Activated CD8-positive, alpha-beta memory T cell treated with anti-CD3 and anti-CD28 coated beads for 1 hour (primary cell): ENCODE measurements at places on chromosomes 4 and X.

DNA sequence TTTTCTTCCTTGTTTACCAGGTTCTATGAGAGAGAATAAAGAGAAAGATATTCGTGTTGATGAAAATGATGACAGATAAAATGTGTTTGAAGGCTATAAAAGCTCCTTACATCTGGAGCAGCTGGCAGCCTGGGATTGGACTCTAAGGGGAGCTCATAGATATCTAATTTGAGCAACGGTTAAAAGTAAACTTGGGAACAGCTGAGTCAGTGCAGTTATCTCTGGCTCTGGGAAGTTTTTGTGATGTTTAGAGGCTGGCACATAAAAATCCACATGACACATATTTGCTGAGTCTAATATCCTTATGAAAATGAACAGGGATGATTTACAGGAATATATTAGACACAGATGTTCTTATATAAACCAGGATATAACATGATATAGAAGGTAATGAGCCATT lies 331.8 kb upstream of the TENM3 start:
- DNase-seq = no peak

DNA sequence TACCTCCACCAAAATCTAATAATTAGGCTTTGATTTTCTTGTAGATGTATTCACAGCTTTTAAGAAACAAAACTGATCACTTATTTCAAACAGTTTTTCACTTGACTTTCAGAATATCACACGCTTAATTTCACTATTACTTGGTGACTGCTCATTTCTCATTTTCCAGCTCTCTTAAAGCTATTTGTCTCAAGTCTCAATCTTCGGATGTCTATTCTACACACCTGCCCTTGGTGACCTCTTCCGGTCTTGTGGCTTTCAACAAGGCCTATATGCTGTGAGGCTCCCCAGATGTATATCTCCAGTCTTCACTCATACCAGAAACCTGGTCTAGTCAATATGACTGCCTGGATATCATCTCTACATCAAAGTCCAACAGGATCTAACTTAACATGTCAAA lies 34.9 kb upstream of the ANXA10 start:
- no peak for DNase-seq

DNA sequence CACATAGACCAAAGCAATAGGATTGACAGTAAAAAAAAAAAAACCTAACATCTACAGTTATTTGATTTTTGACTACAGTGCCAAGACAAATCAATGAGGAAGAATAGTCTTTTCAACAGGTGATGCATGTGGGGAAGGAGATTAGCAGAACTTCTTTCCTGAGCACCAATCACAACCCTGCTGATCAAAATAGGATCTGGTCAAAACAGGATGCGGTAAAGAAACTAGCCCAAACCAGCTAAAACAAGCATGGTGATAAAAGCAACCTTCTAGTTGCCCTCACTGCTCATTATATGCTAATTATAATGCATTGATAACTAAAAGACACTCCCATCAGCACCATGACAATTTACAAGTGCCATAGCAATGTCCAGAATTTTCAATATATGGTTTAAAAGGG lies 667.5 kb downstream of the GRXCR1 start:
- no peak for DNase-seq

DNA sequence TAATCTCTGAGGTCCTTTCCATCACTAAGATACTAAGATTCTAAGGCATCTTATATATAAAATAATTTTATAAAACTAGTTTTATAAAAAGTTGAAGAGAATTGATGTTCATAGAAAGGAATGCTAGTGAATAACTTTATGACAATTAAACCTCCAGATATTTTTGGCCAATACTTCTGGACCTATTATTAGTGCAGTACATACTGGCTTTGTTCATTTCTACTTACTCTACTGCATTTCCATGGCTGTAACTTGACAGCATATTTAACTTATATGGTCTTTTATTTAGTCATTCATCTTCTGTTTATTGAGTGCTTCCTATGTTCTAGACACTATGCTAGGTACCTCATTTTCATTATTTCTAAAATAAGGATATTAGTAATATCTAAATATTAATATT lies 6.8 kb upstream of the USP53 start:
- DNase-seq = no peak

DNA sequence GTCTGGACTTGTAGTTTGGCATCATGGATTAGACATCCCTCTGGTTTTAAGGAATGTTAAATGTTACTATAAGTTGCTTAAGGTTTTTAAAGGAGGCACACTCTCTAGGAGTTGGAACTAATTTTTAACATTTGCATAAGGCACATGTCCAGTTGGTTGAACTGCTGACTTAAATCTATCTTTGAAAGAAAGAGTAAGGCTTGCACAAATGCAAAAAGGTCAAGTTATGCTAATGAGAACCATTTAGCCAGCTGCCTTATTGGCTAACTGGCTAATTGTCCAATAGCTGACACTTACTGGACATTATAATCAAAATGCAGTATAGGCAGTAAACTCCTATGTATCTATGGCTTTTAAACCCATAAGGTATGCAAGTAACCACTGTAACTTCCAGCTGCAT lies 206.1 kb upstream of the TTC29 start:
- DNase-seq = no peak

DNA sequence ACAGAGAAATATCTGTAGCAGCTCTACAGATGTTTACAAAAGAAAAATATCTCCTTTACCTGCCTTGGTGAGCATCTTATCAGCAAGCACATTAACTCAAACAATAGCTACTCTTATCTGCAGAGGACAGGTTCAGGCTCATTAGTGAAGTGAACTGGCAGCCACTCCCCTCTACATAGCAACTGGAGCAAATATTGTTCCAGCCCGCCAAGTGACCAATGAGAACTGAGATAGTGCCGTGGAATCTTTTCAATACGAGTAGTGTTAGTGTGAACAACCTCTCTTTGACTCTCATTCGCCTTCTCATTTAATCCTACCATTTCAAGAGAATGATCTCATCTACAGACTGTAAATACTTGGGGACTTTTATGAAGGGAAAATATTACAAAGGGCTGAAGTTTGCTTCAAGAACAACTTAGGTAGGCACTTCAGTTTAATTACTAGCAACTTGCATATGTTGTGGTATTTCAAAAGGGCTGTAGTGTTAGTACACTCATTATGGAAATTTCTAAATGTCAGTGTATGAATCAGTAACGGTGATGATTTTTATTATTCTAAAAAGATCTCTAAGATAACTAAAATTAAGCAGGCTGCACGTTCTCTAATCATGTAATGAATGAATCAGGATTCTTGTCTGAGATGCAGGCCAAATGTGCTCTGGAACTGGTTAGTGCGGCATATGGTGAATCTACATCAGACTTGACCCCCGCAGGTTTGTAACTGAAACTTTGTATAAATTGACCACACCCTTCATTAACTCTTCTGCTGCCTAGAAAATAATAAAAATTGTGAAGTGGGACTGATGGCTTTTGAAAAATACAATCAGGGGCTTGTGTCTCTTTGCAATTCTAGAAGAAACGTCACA lies 72.4 kb downstream of the PALLD start:
- no peak for DNase-seq

GRCh38 chr4:38179690-38180377 lies 219.6 kb downstream of the PTTG2 start:
- DNase-seq = peak; percentile 57

GRCh38 chr4:38673130-38673978 lies 9.4 kb downstream of the KLF3 start:
- no peak for DNase-seq

DNA sequence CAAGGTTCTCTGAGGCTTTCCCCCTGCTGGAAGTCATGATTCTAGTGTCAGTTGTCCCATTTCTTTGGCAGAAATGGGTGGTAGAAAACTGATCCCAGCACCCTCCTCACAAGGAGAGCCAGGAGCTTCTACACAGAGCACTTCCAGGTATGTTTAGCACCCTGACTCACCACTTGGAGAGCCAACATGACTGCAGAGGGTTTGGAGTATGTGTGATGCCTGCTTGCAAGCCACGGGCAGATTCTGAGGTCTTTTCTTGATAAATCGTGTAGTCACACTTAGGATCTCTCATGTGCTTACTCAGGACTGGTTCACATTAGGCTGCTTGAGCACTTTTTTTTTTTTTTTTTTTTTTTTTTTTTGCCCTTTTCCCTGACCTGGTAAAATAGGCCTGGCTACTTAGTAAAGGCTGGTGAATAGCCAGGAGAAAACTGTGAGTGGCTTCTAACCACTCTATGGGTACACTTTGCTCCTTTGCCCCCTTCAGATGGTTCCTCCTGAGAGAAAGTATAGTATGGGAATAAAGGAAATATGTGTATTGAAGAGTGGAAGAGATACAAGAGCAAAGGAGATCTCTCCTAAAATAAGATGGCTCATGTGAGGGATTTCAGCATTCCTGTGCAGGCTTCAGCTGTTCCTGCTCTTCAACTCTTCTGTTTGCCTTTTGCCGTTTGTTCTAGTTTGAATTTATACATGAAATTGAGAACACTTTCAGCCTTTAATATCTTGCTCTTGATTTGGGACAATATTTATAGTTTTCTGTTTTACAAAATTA lies 103.6 kb downstream of the EMCN start:
- no peak for DNase-seq

DNA sequence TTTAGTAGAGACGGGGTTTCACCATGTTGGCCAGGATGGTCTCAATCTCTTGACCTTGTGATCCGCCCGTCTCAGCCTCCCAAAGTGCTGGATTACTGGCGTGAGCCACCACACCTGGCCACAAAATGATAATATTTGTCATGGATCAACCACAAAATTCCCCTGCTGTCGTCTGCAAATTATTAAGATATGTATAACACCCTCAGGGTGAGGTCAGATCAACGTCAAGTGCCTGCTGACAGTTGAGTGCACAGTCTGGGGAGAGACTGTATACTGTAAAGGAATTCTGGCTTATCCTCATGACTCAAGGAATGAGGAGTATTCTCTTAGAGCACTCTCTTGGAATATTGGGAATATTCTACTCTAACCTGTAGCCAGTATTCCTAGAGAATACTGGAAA lies 11.2 kb downstream of the EPGN start:
- no peak for DNase-seq

- no peak for DNase-seq
These were observed 7.9 kb upstream of the MBTPS2 start for GRCh38 chrX:21831496-21831895.

- no peak for DNase-seq
These were observed 1.2 kb upstream of the SOWAHB start for GRCh38 chr4:76898949-76899645.

GRCh38 chrX:112147206-112147605 lies 64.6 kb upstream of the TRPC5 start:
- no peak for DNase-seq

DNA sequence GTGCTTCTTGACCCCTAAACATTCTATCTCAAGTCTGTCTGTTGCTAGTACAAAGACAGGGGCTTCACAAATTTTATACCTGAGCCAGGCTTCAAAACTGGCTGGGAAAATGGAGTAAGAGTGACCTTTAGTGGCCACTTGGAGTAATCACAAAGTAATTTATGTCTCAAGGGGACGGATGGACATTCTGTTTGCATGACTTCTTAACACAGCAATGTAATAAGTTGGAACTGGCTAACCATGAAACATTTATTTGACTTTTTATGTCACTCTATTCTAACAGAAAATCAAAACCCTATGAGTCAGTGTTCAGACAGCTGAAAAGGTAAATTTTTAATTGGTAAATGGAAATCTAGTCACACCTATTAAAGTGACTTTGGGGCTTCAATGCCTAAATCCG lies 600.6 kb downstream of the ANKRD50 start:
- DNase-seq = no peak

- no peak for DNase-seq
These were observed 300.0 kb downstream of the ANK2 start for GRCh38 chr4:113349430-113349829.

GRCh38 chr4:2832309-2832980 lies 11.2 kb upstream of the ADD1 start:
- no peak for DNase-seq

GRCh38 chr4:105145903-105146275 lies 787 bp upstream of the TET2 start:
- DNase-seq = no peak

GRCh38 chr4:156583265-156583664 lies 388.3 kb downstream of the PDGFC start:
- no peak for DNase-seq
